ENCODE measurements at places on chromosomes 1 and 21.

DNA sequence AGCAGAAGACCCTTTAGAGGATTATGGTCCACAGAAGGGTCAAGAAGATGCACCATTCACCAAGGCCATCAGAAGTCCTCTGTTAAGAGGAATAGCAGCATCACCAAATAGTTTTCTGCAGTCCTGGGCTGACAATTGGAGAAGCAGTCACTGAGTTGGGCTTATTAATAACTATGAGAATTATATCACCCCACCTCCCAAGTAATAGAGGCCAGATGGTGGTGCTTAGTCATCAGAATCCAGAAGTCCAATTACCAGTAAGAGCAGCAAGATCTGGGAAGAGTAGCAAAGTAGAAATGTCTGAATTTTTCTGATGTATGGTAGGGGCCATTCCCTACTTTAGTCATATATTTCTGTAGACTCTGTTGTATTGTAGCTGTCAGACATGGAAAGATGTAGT, 6.1 kb upstream of the PSMA5 start:
- DNase-seq = no peak

- no peak for DNase-seq
Observed at GRCh38 chr1:53625766-53626520, 113.0 kb downstream of the GLIS1 start.

DNA sequence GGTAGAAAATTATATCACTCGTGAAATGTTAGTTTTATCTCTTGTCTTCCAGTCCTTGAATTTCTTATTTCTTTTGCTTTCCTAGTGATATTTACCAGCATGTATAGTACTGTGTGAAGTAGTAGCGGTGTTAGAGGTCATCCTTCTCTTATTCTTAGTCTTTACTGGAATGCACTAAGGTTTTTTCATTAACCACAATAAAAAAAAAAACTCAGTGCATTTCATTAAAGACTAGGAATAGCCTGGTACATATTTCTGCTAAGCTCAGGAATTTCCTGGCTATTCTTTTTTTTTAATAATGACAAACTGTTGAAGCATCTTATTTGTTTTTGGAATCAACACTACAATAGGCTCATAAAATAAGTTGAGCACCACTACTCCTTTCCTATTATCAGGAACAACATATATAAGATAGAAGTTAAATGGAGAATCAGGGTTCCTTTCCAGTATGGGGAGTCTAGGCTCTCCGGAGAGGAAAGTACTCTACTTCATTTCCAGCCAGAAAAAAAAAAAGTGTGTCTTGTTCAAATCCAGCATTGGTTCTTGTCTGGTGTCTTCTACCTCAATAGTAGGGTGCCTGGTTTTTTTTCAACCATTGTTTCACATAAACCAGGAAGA, 60.0 kb downstream of the TNFSF18 start:
- DNase-seq = no peak

- no peak for DNase-seq
Observed at GRCh38 chr1:226979115-226979516, 39.0 kb downstream of the COQ8A start.

DNA sequence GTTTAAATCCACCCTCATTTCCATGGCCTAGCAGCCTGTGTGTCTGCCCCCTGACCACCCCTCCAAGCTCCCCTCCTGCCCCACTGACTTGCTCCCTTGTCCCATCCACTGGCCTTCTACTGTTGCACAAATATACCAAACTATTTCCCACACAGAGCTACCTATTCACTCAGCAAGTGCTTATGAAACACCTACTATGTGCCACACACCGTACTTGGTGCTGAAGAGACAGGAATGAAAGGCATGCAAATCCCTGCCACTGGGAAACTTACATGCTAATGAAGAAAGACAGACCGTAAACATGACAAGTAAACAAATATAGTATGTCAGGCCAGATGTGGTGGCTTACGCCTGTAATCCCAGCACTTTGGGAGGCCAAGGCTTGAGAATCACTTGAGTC, 49.9 kb upstream of the CAPZB start:
- no peak for DNase-seq

DNA sequence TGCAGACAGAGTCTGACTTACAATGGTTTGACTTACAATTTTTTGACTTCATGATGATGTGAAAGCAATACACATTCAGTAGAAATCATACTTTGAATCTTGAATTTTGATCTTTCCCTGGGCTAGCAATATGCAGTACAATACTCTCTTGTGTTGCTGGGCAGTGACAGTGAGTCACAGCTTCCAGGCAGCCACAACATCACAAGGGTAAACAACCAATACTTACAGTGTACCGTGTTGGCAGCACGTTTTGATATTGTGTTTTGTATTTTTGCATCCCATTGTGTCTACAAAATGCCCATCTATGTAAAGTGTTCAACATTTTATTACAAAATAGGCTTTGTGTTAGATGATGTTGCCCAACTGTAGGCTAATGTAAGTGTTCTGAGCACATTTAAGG, 150.9 kb downstream of the NTMT2 start:
- no peak for DNase-seq

DNA sequence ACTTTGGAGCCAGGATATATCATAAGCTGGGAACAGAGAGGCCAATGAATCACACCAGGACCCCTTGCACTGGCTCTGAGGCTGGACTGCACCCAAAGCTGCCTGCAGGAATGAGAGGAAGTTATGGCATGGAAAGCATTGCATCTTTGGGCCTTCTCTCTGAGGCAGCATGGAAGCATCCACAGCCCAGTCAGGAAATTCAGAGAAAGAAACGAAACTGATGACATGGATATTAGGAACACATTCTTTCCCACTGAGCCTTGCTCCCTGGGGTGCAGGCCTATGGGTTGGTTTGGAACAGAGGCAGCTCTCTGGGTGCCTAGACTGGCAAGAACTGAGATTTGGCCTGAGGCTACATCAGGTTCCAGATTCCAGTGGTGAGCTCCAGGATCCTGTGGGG, 98.6 kb downstream of the NGF start:
- no peak for DNase-seq

- no peak for DNase-seq
Observed at GRCh38 chr21:37758982-37759381, 157.3 kb downstream of the KCNJ6 start.

- no peak for DNase-seq
Observed at GRCh38 chr1:204647114-204647804, 38.3 kb downstream of the LRRN2 start.

DNA sequence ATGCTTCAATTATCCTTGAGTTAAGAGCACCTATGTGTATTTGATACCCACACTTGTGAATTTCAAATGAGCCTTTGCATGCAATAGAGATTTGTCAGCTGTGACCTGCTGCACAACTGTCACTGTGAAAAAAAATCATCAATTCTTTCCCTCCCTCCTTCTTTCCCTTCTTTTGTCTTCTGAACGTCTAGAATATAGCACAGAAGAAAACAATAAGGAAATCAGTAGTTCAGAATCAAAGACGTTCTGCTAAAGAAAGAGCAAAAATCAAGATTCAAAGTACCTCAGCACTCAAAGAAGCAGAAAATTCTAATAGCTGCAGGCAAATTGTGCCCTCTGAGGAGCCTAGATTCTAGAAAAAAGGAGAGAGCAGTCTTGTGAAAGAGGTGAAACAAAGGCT, 1.7 kb upstream of the FMN2 start:
- DNase-seq = no peak

GRCh38 chr1:82901561-82901960, 1097.4 kb downstream of the TTLL7 start:
- DNase-seq = no peak

- no peak for DNase-seq
Observed at GRCh38 chr1:81225789-81226602, 574.7 kb upstream of the ADGRL2 start.

DNA sequence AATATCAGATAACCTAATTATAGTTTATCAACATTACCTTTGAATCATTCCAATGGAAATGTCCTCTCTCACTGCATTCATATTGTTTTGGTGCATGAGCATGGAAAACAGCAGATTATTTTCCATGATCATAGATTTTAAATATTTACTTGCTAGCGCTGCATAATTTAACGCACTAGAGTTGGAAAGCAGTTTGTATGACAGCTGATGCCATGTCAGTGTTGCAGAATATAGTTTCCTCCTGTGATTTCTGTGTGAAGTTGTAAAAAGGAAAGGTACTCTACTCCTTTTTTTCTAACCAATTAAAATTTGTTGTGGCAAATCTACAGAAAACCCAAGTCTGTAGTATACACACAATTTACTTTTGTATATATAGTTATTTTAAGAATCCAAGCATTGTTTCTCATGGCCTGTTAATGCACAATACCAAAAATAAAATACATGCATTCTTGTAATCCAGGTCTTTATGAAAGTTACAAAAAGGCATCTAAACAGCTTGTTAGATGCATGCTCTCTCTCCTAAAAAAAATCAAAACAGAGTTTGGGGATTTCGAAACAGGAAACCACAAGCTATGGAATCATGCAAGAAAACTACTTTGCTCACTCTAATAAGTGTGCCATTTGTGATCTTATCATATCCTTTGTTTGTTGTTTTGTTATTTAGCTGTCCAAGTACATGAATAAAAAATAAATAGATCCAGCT, 1.9 kb upstream of the ATG4C start:
- no peak for DNase-seq

GRCh38 chr1:155970531-155971167, 7.7 kb downstream of the ARHGEF2 start:
- DNase-seq = no peak

- no peak for DNase-seq
Observed at GRCh38 chr21:46027851-46028493, 46.4 kb downstream of the COL6A1 start.

GRCh38 chr1:110708974-110709440, 34.3 kb upstream of the KCNA3 start:
- no peak for DNase-seq

DNA sequence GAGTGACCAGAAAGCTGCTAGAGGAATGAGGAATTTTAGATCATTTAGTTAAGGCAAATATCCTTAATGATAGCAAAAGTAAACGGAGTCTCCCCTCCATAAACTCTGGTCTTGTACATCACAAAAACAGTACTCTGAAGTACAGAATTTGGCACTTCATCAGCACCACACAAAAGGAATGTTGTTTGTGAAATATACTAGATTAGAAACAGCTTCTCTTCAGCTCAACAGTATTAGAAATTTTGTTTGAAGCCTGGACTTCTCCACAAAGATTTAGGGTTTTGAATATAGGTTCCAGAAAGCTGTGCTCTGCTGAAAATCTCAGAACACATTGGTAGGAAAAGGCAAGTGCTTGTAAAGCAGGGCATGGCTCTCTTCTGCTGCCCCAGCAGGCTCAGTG, 135.1 kb upstream of the PTGFR start:
- no peak for DNase-seq

- no peak for DNase-seq
Observed at GRCh38 chr1:201358596-201358995, 18.9 kb downstream of the TNNT2 start.

GRCh38 chr21:44957901-44958451, 18.1 kb downstream of the SLX9 start:
- DNase-seq = no peak

GRCh38 chr1:68511254-68511653, 14.4 kb upstream of the DEPDC1 start:
- DNase-seq = no peak

DNA sequence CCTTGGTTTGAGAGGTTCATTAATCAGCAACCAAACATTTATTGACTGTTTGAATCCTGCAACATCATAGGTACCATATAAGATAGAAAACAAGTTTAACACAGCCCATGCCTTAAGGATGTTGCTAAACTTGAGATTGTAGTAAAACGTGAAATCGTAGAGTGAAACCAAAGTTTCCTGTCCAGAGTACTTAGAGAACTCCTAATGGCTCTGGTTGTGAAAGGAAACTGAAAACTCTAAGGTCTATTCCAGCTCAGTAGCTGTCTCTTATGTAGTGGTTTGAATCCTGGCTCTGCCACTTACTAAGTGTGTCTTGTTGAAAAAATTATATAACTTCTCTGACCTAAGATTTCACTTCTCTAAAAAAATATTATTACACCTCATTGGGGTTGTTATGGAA, 310.9 kb downstream of the NTNG1 start:
- no peak for DNase-seq

- no peak for DNase-seq
Observed at GRCh38 chr1:231284441-231284840, 43.4 kb downstream of the GNPAT start.

GRCh38 chr1:31576201-31576669, at the start of gene TINAGL1:
Gene TINAGL1 (plus strand): TSS chr1:31576515. CDS start chr1:31577149, 634 bp downstream.
- no peak for DNase-seq

- DNase-seq = no peak
Observed at GRCh38 chr1:150273311-150273710, 721 bp downstream of the C1orf54 start.

DNA sequence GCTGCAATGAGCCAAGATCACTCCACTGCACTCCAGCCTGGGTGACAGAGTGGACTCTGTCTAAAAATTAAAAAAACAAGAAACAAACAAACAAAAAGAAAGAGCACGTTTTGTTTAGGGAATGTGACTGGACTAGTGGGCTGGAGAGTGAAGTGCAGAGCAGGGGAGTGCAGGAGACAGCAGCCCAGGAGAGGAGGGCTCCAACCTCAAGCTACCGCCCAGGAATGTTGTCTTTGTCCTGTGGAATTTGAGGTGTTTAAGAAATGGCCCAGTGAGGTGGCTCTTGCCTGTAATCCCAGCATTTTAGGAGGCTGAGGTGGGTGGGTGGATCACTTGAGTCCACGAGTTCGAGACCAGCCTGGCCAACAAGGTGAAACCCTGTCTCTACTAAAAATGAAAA, 42.4 kb upstream of the MTF2 start:
- DNase-seq = no peak

DNA sequence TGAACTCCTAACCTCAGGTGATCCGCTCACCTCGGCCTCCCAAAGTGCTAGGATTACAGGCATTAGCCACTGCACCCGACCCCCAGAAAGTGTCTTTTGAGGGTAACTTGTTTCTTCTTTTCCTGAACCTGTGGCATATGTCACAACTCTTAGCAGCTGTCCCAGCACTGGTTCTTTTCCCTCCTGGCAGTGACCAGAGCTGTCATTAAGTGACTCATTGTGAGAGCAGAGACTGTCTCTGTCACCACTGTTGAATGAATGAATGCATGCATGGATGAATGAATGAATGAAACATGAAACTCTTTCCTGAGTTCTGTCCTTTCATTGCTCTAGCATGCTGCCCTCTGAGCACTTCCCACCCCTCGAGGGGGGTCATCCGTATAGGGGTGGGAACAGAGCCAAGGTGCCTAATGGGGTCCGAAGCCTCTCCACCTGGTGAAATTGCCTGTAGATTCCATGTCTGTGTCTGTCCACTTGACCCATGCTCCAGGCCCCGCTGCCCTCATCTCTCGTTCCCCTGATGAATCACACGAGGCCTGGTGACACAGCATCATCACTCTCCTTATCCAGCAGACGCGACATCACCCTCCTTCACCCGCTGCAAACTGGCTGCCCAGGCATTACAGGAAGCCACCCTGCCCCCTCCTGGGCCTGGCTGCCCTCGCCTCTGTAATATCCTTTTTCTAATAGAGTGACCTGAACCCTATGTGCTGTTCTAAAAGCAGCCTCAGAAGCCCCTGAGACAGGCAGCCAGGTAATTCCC, 75.0 kb downstream of the IGSF21 start:
- no peak for DNase-seq
